Osteoblast (primary cell): ENCODE measurements at places on chromosomes 16 and 17.

DNA sequence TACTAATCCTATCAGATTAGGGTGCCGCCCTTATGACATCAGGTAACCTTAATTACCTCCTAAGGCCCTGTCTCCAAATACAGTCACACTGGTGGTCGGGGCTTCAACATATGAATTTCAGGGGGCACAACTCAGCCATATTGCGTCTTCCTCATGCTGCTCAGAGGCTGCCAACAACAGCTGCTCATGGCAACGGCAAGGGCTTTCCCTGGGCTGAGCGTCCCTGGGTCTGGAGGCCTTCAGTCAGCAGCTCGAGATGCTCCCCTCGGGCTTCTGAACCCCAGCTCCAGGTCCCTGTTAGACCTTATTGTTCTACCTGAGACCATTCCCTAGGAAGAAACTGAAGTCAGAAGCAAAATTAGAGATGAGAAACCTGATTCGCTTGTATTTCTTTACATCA, 157.2 kb downstream of the TMEM132E start:
- H3K27ac ChIP-seq: no peak overlapping the region
- H3K4me1 ChIP-seq: no peaks in the 10 kb centered on the region
- no peak overlapping the region for H3K4me3 ChIP-seq
- H3K36me3 ChIP-seq: no peaks in the 10 kb centered on the region
- DNase-seq: no peak
- no peaks in the 10 kb centered on the region for H3K27me3 ChIP-seq

- DNase-seq: peak; percentile 18
- peaks cover 10% of the 10 kb centered on the region for H3K4me1 ChIP-seq
- H3K36me3 ChIP-seq: no peaks in the 10 kb centered on the region
These were observed 38.5 kb downstream of the TBC1D16 start for GRCh38 chr17:79997011-79997660.

DNA sequence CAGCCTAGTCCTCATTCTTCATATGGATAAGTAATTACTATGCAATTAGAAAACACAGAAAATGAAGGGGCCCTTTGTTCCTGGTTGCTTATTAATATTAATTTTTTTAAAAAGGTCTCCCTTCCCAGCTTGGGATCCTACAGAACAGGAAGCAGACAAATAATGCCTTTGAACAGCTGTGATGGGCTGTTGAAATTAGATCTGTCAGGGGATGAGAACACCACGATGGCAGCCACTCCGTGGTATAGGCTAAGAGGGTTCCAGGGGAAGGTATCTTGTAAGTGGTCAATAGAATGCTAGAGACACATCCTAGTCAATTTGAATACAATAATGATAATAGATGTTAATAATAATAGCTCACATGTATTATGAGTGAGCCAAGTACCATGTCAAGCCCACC, 83.1 kb downstream of the CCDC182 start:
- H3K27me3 ChIP-seq: no peaks in the 10 kb centered on the region
- no peak overlapping the region for H3K27ac ChIP-seq
- DNase-seq: no peak
- H3K4me3 ChIP-seq: no peak overlapping the region
- H3K4me1 ChIP-seq: peaks cover 13% of the 10 kb centered on the region

- H3K4me3 ChIP-seq: peak overlapping the region; percentile 80
- DNase-seq: no peak
- no peaks in the 10 kb centered on the region for H3K27me3 ChIP-seq
- peaks cover 36% of the 10 kb centered on the region for H3K4me1 ChIP-seq
These were observed 583 bp upstream of the CYLD start for GRCh38 chr16:50741225-50741780.

- no peaks in the 10 kb centered on the region for H3K27me3 ChIP-seq
- H3K4me1 ChIP-seq: peaks cover 47% of the 10 kb centered on the region
- H3K27ac ChIP-seq: no peak overlapping the region
- H3K36me3 ChIP-seq: no peaks in the 10 kb centered on the region
- DNase-seq: no peak
These were observed 24.3 kb downstream of the ZCCHC14 start for GRCh38 chr16:87468550-87468949.

DNA sequence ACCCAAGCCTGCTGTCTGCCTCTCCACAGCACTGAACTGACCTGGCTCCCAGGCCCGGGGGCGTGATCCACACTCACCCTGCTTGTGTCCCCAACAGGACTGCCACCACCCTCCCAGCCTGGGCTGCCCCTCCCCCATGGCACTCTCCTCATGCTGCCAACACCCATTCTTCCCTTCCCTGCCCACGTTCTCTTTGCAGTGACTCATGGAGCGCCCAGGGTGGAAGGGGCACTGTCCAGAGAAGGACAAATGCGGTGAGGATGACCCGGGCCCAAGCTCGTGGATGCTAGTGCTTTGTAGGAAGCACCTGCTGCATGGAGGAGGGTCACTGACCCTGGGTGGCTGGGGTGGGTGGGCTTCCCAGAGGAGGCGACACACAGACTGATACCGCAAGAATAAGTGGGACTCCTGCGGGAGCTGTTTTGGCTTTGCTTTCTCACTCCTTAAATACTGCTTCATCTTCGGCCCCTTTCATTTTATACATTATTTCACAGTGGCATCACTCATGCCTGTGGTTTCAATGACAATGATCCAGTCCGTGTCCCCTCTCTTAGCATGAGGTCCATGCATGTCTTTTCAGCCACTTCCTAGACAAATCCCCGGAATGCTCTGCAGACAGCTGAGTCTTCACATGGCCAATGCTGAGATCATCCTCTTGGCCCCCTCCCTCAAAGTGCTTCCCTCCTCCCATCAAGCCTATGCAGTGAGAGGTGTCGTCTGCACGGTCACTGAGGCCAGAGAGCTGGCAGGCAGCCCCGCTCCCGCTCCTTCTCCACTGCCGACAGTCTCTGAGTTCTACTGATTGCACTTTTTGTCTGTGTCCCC, 17.6 kb downstream of the CDK5R1 start:
- H3K27ac ChIP-seq: no peak overlapping the region
- peak; percentile 86 for DNase-seq
- no peaks in the 10 kb centered on the region for H3K27me3 ChIP-seq
- no peak overlapping the region for H3K4me3 ChIP-seq
- H3K36me3 ChIP-seq: no peaks in the 10 kb centered on the region
- peaks cover 20% of the 10 kb centered on the region for H3K4me1 ChIP-seq

DNA sequence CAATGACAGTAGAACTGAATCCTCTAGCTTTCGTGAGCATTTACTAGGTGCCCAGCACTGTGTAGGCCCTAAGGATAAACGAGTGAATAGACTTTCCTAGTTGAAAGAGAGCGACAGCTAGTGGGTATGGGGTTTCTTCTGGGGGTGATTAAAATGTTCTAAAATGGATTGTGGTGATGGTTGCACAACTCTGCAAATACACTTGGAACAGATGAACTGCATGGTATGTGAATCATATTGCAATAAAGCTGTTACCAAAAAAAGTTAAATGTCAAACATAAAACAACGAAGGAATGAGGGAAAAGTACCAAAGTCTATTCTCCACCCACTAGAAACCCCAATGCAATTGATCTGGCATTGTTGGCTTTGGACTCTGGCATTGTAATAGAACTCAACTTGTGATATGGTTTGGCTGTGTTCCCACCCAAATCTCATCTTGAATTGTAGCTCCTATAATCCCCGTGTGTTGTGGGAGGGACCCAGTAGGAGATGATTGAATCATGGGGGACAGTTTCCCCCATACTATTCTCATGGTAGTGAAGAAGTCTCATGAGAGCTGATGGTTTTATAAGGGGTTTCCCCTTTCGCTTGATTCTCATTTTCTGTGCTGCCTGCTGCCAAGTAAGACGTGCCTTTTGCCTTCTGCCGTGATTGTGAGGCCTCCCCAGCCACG, 70.5 kb downstream of the MARF1 start:
- H3K4me1 ChIP-seq: peaks cover 21% of the 10 kb centered on the region
- no peak overlapping the region for H3K27ac ChIP-seq

DNA sequence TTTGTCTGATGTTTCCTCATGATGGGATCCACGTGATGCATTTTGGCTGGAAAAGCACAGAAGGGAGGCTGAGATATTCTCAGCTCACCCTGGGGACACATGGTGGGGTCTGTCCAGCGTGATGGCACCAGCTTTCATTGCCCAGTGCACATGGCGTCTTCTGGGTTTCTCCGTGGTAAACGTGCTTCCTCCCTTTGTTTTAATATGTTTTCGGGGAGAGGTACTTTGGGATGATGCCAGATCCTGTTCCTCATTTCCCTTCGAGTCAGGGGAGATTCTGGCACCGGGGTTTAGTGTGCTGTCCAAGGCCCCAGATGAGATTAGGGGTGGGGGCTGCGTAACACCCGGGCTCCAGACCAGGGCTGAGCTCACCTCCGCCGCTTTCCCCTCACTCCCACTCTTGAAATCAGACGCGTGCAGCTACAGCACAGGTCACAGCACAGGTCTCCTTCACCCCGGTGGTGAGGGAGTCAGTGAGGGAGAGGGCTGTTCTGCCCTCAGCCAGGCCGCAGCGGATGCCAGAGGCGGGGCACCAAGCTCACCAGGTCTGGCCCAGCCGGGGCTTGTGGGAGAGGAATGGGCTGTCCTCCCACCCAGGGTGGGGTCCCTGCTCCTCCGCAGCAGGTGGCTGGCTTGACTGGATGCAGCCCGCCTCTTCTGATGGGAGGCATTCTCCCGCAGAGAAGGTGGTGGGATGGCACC, 33.9 kb downstream of the COX4I1 start:
- H3K4me3 ChIP-seq: no peak overlapping the region
- H3K27me3 ChIP-seq: peaks cover 10% of the 10 kb centered on the region
- no peaks in the 10 kb centered on the region for H3K36me3 ChIP-seq
- H3K4me1 ChIP-seq: no peaks in the 10 kb centered on the region

DNA sequence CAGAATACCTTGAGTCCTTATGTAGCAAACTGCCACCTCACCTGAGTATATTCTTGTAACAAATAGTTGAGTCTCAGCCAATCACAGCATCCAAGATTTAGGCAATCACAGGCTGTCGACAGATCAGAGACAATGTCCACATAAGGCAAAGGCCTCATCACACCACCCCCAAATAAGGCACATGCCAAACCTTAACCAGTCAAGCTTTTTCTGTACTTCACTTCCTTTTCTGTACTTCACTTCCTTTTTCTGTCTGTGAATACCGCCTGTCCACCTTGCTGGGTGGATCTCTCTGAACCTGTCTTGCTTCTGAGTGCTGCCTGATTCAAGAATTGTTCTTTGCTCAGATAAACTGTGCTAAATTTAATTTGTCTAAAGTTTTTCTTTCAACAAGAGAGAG, 210.4 kb upstream of the N4BP1 start:
- no peaks in the 10 kb centered on the region for H3K4me1 ChIP-seq
- DNase-seq: no peak
- H3K4me3 ChIP-seq: no peak overlapping the region
- H3K36me3 ChIP-seq: no peaks in the 10 kb centered on the region

DNA sequence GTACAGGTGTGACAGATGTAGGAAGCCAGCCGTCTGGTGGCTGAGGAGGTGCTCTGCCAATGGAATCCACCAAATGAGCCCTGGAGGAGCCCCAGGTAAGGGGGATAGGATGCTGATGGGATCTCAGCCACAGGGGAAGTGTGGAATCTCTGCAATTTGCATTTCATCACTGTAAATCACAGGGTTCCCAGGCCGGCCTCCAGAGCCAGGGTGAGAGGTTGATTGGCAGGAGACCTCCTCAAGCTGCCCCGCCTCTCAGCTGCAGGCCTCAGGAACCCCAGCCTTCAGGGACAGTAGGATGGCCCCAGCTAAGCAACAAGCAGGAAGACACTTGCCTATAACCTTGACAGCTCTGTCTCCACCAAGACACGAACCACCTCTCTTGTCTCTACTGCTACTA, 39.4 kb downstream of the RTN4RL1 start:
- no peak for DNase-seq
- H3K27me3 ChIP-seq: no peaks in the 10 kb centered on the region
- peaks cover 14% of the 10 kb centered on the region for H3K4me1 ChIP-seq
- H3K36me3 ChIP-seq: no peaks in the 10 kb centered on the region
- H3K4me3 ChIP-seq: no peak overlapping the region

DNA sequence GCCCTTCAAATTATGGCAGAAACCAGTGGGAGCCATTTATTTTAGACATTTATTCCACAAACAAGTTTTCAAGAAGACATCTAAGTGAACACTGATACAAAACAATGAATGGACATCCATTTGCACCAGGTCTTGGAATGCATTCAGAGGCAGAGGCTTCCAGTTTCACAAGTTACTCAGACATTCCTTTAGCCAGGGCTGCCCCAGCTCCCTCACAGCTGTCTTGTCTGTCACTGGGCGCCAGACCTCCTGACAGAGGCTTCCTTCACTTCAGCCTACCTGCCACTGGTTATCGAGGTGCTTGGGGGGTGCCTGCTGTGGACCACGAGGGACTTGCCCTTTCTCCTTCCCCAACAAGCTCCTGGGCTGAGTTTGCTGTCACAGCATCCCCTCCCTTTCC, 19.2 kb downstream of the AQP8 start:
- H3K4me3 ChIP-seq: no peak overlapping the region
- H3K27ac ChIP-seq: no peak overlapping the region
- DNase-seq: no peak
- no peaks in the 10 kb centered on the region for H3K4me1 ChIP-seq
- peaks cover 1% of the 10 kb centered on the region for H3K27me3 ChIP-seq

GRCh38 chr16:85987750-85988078, 88.8 kb downstream of the IRF8 start:
- H3K36me3 ChIP-seq: no peaks in the 10 kb centered on the region
- DNase-seq: peak; percentile 90
- H3K4me3 ChIP-seq: no peak overlapping the region
- no peaks in the 10 kb centered on the region for H3K4me1 ChIP-seq
- peaks cover 28% of the 10 kb centered on the region for H3K27me3 ChIP-seq

DNA sequence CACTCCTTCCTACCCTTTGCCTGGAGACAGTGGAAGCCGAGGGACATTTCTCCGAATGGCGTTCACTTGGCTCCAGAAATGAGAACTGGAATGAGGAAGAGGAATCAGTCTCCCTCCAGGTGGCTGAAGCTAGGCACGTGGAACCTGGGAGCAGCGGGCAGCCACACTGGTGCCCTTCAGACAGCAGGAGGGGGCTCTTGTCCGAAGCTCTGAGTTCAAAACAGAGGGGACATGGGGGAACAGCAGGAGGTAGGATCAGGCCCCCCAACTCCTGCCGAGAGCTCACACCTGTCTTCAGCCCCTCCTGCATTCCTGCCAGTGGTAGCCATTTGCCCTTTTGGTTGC, 41.5 kb downstream of the TMEM235 start:
- H3K27ac ChIP-seq: no peak overlapping the region
- no peaks in the 10 kb centered on the region for H3K4me1 ChIP-seq
- H3K4me3 ChIP-seq: no peak overlapping the region
- H3K36me3 ChIP-seq: no peaks in the 10 kb centered on the region
- no peak for DNase-seq
- H3K27me3 ChIP-seq: peaks cover 54% of the 10 kb centered on the region

- peaks cover 15% of the 10 kb centered on the region for H3K4me1 ChIP-seq
- no peaks in the 10 kb centered on the region for H3K27me3 ChIP-seq
- no peak for DNase-seq
- H3K36me3 ChIP-seq: no peaks in the 10 kb centered on the region
- H3K4me3 ChIP-seq: no peak overlapping the region
These were observed 5.5 kb downstream of the IGSF6 start for GRCh38 chr16:21646721-21647561.
